GM23338 (cell line): ENCODE measurements at places on chromosomes 7 and 10.
A peak's percentile ranks its signal among the peaks of the same experiment; 100 is the strongest.

- no peak for DNase-seq
Observed at GRCh38 chr7:20240080-20240926, 23.1 kb upstream of the MACC1 start.

DNA sequence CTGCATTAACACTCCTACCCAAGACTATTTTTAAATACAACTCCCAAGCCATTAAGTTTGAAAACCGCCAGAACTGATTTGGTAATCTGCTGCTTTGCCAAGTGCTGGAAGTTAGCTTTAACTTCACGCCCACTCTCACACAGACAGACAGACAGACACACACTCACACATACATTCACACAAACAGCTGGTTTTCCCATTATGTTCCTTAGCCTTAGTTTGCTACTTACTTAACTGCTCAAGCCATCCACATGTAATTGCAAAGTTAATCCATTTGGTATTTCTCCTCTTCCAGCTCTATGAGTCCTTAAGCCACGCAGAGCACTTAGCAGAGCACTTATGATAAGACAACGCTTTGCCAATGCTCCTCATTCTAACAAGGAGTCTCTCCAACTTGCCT lies 8.3 kb downstream of the COBL start:
- no peak for DNase-seq

GRCh38 chr7:155517452-155517851 lies 28.9 kb downstream of the CNPY1 start:
- no peak for DNase-seq

DNA sequence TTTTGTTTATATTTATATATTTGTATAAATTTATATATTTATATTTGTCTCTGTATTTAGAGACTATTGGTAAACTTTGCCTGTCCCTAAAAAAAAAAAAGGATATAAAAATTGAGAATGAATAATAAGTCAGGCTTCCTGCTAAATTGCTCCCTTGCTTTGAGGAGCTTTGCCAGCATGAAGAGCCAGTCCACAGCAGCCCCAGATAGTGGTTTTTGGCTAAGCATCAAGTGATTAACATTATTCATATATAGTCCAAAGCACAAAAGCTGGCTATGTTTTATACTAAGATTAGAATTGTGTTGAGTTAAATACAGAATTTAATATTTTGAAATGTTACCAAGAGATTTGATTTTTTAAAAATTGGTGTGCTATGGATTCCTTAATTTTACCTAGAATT lies 264.9 kb upstream of the FERD3L start:
- no peak for DNase-seq

DNA sequence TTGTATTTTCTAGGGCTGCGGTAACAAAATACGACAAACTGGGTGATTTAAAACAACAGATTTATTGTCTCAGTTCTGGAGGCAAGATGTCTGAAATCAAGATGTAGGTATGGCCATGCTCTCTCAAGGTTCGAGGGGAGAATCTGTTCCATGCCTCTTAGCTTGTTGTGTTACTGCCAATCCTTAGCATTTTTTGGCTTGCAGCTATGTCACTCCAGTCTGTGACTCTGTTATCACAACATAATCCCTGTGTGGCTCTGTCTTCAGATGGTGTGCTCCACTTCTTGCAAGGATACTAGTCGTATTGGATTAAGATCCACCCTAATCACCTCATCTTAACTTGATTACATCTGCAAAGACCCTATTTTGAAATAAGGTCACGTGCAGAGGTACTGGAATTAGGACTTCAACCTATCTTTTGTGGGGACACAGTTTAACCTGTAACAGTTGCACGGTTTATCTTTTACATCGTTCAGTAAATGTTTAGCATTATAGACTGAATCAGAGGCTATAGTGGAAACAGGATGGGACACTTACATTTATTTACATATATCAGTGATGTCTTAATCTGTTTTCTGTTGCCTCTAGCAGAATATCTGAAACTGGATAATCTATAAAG lies 3.1 kb downstream of the C1GALT1 start:
- DNase-seq, result no peak

DNA sequence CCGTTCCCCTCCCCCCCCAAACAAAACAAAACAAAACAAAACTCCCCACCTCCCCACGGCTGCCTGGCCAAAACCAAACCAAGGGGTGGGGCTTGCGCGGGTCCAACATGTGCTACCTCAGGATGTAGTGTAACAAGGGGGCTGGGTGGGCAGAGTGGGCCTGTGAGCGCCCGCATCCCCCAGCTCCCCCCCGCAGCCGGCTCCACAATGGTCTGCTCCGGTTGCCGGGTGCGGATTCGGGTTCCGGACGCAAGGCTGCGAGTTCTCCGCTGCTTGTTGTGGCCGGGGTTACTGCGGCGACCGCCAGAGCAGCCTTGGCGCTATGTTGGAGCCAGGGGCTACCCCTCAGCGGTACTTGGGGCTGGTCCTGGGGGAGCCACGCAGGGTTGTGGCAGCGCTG lies 4.9 kb downstream of the C10orf143 start:
- DNase-seq, result peak; percentile 91

DNA sequence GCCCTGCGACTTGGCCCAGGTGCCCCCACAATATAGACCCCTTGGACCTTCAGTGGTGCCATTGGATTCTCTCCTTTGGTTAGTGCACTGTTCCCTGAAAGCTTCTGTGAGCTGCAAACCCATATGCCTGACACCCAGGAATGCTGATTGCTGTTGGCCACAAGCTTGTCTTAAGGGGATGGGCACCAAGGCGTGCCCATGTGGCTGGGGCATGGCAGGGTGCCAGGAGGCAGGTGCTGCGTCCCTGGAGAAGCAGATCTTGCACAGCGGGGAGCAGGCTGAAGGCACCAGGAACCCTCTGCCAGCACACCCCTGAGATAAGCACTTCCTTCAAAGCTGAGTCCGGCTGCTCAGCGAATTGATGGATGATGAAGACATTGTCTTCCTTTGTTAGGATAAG lies 411.8 kb downstream of the SDK1 start:
- no peak for DNase-seq

GRCh38 chr7:141575654-141576448 lies 24.6 kb downstream of the AGK start:
- no peak for DNase-seq

GRCh38 chr7:80054356-80054755 lies 80.3 kb upstream of the GNAI1 start:
- no peak for DNase-seq
